ENCODE measurements at places on chromosomes 5 and 9.

GRCh38 chr9:123812984-123813383 lies 116.9 kb downstream of the DENND1A start:
- DNase-seq = no peak

DNA sequence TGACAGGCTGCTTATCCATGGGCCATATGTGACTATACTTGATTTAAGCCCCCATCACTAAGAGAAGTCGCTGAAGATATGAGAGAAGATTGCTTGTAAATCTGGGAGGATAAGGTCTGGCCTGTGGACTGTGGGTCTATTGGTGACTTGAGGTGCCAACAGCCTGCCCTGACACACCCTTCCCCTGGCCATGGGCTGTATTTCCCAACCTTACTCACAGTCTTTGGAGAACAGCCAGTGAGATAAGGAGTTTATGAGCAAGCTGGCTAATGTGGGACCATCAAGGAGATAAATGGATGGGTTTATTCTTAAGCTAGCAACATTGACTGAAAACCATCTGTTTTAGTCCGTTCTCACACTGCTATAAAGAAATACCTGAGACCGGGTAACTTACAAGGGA lies 231.3 kb downstream of the ZSWIM6 start:
- DNase-seq = no peak

DNA sequence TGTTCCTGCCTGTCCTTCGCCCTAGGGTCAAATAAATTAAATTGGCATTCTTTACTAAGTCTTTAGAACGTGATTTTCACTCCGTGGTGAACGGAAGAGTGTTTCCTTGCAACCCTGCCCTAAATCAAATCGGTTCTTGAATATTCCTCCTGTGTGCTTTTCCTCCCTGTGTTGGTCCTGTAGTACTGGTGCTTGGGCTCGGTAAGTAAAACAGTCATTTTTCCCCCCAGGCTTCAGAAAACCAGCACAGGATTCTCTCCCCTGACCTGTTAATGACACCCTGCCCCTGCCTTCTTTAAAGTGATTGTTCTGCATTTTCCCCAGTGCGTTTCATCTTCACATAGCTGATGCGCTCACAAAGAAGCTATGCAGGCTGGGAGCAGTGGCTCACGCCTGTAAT lies 96.0 kb downstream of the AK8 start:
- no peak for DNase-seq

GRCh38 chr5:67035098-67035740 lies 161.4 kb downstream of the CD180 start:
- no peak for DNase-seq

DNA sequence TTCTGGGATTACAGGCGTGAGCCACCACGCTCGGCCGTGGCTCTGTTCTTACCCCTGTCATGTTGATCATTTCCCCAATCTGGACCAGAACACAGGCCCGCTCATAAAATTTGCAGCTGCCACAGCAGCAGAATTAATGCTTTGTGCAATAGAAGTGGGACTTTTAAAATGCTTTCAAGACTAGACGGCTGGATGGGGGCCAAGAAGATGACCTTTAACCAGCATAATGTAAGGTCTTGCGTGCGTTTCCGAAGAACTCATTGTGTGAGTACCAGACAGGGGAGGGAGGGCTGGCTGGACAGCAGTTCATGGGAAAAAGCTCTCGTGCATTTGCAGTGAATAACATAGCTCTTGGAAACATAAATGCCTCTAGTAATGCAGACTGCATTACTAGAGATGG lies 3.5 kb upstream of the WDR38 start:
- DNase-seq = no peak

DNA sequence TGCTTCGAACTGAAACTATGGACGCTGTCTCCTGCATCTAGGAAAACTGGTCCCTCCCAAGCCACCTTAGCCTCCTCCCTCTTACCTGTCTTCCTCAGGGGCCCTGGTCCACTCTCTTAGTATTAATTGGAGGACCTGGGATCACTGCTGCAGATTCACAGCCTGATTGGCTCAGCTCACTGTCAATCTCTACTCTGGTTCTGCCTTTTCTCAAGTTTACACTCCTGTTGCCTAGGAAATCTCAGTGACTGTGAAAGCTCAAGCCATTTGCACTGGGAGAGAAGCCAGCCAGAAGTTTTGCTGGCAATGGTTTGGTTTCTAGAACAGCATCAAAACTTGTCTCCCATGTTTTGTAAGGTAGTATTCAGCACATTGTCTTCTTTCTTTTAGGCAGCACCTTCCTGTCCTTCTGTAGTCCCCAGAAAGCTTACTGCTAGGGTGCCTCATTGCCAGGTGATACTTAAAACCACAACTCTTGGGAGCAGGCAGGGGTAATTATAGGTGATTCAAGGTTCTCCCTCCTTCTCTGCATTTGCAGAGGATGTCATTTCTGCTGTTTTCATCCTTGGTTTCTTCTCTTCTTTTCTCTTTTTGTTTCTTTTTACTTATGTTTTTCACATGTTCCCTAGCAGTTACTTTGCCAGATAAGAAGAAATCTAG lies at the start of gene CAPSL:
TSS of gene CAPSL (minus strand) at position 55 of the 660 bp plus-strand sequence. CDS start 17,502 bp downstream, outside the sequence.
- no peak for DNase-seq

GRCh38 chr9:89525446-89526374 lies 27.8 kb upstream of the SEMA4D start:
- DNase-seq = no peak

DNA sequence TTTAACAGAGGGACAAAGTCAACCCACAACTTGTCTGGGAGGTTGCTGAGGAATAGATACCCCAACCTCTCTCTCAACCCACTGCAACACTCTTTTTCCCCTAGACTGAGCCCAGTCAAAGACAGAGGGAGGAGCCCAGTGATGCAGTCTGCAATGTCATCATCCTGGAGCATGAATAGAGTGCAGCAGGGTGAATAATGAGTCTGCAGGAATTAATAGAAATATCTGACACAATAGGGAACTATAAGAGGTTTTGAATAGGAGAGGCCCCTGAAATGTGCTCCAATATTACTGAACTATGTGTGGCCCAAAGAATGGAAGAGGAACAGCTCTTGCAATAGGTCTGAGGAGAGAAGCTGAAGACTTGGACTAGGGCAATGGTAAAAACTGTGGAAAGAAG lies 59.1 kb downstream of the PDCD1LG2 start:
- DNase-seq = no peak

GRCh38 chr5:6510973-6511372 lies 62.3 kb downstream of the UBE2QL1 start:
- DNase-seq = no peak

- no peak for DNase-seq
Observed at GRCh38 chr9:115127191-115127817, 9.3 kb upstream of the TNC start.

GRCh38 chr9:89622933-89623861 lies 18.4 kb downstream of the GADD45G start:
- no peak for DNase-seq

DNA sequence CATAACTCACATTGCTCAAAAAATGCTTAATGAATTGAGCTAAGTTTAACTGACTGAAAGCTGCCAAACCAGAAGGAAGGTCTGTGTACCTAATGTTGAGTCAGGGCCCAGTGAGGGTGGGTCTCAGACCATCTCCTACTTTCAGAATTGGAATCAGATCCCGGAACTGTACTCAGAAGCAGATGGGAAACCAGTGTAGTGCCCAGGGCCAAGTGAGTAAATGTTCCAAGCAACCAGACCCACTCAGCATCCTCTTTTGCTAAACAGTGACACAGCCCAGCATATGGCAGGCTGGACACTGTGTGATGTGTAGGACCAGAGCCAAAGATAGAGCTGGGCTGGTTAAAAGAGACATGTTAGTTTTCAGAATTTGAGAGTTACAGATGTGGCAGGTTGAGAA lies 94.1 kb downstream of the PLCXD3 start:
- DNase-seq = no peak

DNA sequence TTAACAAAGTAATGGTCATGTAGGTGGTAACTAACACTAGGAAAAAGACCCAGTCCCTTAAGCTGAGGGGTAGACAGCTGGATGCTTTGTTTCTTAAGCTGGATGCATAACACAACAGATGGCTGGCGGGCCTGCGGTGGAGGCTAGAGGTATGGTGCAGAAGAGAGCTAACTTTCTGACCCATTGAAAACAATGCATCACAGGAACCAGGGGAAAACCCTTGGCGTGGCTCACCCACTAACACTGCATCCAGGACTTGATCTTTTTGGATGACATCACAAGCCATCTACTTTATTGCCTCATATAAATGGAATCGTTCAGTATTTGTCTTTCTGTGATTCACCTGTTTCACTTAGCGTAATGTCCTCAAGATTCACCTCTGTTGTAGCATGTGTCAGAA lies 138.7 kb downstream of the AUH start:
- DNase-seq = no peak

DNA sequence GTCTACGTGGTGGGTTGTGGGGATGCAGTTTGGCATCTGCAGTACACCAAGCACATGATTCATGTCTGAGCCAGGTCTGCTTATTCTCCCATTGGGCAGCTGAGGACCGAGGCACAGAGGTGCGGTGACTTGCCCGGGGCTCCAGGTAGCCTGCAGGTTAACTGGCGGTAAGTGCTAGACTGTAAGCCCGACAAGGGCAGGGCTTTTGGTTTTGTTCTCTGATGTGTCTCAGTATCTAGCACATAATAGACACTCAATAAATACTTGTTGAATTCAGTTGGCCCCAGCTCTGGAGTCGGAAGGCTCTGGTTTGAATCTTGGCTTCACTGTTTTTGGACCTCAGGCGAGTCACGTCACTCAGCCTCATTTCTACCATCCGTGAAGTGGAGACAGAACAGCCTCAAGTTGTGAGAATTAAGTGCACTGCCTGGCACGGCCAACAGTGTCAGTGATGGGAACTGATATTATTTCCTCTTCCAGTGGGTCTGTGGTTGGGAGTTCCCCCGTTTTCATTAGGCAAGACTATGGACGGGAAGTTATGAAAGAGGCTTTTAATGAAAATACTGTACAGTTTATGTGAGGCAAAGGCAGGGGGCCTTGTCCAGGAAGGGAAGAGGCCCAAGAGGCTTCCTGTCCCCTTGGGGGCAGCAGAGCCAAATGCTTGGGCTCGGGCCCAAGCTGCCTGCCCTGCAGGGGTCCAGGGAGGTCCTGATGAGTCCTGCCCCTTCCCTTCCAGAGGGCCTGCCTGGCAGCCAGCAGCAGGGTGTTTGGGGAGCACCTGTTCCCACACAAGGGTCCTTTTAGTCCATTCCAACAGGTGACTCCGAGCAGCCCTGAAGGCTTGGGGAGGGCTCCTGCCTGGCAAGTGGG lies 3.3 kb downstream of the PRELID1 start:
- no peak for DNase-seq

GRCh38 chr9:107782381-107782780 lies 292.8 kb upstream of the KLF4 start:
- no peak for DNase-seq

DNA sequence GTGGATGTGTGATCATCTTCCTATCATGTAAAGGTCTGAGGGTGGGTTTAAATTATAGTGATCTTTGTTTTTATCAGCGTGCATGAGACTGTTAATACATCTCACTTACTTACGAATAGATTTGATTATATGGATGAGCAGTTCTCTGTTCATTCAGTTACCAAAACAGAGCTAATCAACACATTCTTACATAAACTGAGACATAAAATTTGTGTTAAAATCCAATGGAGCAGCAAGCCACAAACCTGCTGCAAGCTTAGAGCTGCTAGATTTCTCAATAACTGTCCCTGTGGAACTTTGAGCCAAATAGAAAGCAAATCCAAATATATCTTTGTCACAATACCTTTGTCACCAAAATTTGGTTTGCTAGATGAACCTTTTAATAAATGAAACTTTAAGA lies 50.1 kb downstream of the NUDT12 start:
- no peak for DNase-seq

DNA sequence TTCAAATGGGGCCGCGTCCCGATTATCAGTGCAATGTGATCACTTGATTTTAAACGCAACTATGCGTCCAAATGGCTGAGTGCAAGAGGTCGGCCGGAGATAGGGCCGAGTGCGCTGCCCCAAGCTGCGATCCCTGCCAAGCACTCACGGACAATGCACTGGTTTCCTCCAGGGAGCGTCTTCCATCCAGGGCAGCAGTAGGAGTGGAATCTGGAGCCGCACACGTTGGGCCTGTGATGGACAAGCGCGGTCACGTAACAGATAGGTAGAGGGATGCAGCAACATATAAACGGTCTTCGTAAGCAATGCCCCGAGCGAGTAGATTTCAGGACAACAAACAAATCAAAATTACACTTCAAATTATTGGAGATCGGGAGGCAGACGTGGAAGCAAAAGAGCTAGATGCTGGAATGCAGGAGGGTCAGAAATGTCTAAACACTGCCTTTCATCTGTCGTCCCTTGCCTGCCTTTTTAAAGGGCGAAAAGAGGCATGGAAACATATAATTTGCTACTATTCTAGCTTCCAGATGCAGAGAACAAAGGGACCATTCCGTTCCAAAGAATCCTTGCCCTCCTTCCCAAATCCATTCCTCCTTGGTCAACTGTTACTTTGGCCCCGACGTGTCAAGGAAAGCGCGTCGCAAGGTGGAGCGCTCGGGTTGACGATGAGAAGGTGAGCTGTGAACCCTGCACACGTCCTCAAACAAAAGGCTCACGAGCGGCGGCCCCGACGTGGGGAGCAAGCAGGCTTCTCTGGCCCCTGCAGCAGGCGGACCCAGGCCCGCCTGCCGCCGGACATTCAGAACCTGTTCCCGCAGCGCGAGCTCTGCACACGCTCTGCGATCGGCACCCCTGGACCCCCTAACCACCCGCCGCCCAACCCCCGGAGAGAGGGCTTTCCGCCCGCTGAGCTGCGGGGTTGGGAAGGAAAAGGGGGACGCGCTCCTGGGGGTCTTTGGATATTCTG lies 1.5 kb downstream of the FBN2 start:
- no peak for DNase-seq

GRCh38 chr5:178366998-178367735 lies 134.6 kb upstream of the PHYKPL start:
- DNase-seq = no peak

GRCh38 chr5:169848271-169848670 lies 132.0 kb downstream of the INSYN2B start:
- no peak for DNase-seq

DNA sequence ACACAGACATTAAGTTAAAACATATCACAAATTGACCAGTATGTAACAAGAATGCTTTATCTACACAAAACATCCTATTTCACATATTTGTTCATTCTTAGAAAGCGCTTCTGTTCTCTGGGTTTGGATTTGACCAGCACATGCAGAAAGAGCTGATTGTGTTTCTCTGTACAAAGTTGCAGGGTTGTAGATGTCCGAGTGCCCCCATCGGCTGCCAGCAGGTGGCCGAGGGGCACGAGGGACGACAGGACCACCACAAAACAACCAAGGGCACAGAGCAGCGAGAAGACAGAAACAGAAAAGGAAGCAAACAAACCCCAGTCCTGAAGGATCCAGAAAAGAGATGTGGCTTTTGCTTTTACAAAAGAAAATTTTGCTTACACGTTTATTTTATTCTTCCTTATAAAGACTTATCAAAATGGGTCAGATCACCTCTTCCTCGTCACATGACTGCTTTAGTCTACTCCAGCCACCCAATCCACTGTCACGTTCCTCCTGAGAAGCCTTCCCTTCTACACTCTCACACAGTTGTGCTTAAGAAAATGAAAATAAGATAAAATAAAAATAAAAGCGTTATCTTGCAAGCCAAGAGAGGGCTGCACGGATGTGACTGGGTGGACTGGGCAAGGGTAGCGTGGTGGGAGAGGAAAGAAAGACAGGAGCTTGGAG lies 9.5 kb downstream of the OTP start:
- DNase-seq = no peak

GRCh38 chr5:169809281-169809680 lies 171.0 kb downstream of the INSYN2B start:
- no peak for DNase-seq

GRCh38 chr5:126391386-126391785 lies 31.8 kb upstream of the GRAMD2B start:
- no peak for DNase-seq

Data from activated T-cell treated with anti-CD3 and anti-CD28 coated beads for 1 hour (primary cell).